Tracheal epithelial cell (primary cell): ENCODE measurements at places on chromosomes 1 and 21. TPM values are rescaled to one million over a fixed set of nuclear protein-coding genes. Genes with fewer than 3 reads are reported as not detected.

SLC16A4 gene
- total RNA-seq: 36.9 and 48.2 TPM in 2 replicates

TGFBR3 gene
- total RNA-seq: 0.72 and 1.7 TPM in 2 replicates

WLS gene
- 24.1 and 38.8 TPM in 2 replicates for total RNA-seq

PAPPA2 gene
- total RNA-seq: 3.6 and 14.1 TPM in 2 replicates

OR2T11 gene
- total RNA-seq: not detected in 2 replicates

SH2D1B gene
- total RNA-seq: under 0.01 and 0.21 TPM in 2 replicates

GJC2 gene
- 1.7 TPM in 2 replicates for total RNA-seq

AZIN2 gene
- 3.0 and 4.3 TPM in 2 replicates for total RNA-seq

RGSL1 gene
- not detected in 2 replicates for total RNA-seq

TSPEAR gene
- not detected in 2 replicates for total RNA-seq

SLC35F3 gene
- 0.64 and 2.2 TPM in 2 replicates for total RNA-seq

PRAMEF4 gene
- total RNA-seq: not detected in 2 replicates

CHRNB2 gene
- total RNA-seq: under 0.01 TPM in 1 of 2 replicates, not detected in the other
